EL (cell line): ENCODE measurements at places on chromosomes 5 and 9.

GRCh38 chr9:16010221-16010620 lies 457.4 kb downstream of the CCDC171 start:
- DNase-seq, result peak; percentile 58

GRCh38 chr9:89982016-89982415 lies 377.2 kb downstream of the GADD45G start:
- DNase-seq, result no peak

DNA sequence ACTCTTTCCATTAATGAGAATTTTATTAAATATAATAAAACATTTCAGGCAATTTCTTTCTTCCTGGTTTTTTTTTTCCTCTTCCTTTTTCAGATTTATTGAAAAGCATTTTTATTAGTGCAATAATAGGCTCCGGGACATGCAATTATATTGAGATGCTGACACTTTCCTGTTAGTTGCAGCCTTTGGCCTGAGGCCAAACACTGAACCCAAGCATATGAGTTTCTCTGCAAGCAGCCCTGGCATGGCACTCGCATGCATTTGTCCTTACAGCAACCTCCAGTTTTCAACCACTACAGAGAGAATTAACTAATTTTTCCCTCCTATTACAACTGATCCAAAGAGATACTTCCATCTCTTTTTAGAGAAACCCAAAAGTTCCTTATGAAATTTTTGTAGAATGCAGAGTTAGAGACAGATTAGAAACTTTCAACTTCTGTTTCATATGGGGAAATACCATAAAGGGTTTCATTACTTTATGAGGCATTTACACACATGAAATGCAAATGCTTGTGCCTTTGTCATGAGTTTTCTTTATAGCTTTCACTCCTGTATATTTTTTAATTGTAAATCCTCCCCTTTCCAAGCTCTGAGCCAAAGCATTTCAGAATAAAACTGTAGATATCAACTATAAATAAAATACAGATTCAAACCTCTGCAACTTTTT lies 183.0 kb downstream of the CETN3 start:
- DNase-seq, result no peak

- peak; percentile 50 for DNase-seq
These were observed 19.8 kb upstream of the NUDT12 start for GRCh38 chr5:103582364-103582763.

GRCh38 chr9:1461812-1462211 lies 411.7 kb downstream of the DMRT2 start:
- no peak for DNase-seq

DNA sequence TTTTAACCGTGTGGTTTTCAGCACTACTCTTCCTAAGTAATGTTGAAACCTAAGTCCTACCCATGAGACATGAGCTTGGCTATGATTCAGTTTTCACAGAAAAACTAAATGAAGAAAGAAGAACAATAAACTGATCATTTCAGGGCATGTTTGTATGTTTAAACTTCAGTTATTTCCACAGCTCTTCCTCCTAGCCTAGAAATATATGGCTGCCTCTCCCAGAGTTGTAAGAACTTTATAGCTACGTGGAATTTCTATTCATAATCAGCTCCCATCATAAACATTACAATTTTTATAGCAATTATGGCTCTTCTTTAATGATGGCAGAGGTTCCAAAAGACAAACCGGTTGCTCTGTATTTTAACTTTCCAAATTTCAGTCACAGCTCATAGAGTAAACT lies 314.7 kb upstream of the ADAMTSL1 start:
- DNase-seq, result no peak

DNA sequence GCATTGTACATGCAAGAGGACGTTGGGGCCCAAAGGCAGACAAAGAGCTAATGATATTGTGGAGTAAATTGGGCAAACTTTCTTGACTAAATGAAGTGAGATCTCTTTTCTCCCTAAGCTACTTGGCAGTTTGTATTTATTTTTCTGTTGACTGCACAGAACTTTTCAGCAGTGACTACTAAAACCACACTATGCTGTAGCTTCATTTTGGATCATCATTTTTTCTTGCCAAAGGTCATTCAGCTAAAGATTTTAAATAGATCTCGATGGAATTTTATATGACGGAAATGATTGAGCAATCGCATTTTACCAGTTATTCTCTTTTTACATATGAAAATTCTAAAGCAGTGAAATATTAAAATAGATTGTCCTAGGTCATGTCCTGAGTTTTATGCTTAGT lies 286.1 kb upstream of the ACTBL2 start:
- DNase-seq, result no peak

DNA sequence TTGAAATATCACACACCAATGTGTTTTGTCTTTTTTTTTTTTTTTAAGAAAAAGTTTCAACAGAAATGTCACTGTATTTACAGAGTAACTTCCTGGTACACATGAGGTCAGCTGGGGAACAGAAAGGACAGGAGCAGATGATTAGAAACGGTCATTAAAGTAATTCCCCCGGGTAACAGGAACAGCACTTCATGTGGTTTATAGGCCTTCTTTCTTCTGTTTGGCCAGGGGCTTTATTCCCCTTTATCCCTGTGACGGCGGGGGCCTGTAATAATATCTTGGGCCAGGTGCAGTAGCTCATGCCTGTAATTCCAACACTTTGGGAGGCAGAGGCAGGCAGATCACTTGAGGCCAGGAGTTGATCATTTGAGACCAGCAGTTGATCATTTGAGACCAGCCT lies 30.5 kb upstream of the MSH3 start:
- DNase-seq, result no peak

- no peak for DNase-seq
These were observed 327.6 kb downstream of the ACTL7B start for GRCh38 chr9:108528231-108528630.

- no peak for DNase-seq
These were observed 130.2 kb downstream of the SUSD1 start for GRCh38 chr9:112044881-112045280.

DNA sequence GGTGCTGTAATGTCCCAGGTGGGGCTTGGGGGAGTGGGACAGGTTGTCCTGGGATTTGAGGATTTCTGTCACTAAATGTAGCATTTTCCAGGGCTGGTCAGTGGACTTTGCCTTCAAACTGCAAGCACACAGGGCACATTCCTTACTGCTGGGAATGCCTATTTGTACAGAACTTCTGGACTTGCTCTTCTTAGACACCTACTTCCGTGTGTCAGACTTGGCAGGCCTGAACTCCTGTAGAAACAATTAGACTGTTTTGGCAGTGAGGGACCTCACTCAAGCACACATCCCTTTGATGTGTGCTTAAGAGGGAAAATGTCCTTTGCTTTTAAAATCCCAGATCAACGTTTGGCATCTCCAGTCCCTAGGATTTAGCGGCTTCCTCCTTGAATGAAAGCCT lies 192.2 kb downstream of the PAPPA start:
- no peak for DNase-seq

DNA sequence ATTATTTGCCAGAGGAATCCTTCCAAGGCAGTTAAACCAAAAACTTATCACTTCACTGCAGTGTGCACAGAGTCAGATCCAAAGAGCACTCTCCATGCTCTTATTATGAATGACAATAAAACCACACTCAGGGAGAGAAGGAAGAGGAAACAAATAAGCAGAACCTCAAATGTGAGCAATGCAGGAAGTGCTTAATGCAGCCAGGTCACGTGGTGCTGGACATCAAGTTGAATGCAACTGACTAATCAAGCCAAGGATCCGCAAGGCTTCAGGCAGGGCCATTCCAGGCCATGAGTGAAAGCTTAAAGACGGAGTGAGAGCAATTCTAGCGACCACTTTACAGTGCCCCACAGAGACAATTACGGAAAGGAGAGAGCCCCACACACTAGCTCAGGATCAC lies 230.4 kb upstream of the PUM3 start:
- peak; percentile 15 for DNase-seq

- no peak for DNase-seq
These were observed 205.5 kb downstream of the FGF10 start for GRCh38 chr5:44183753-44184152.

DNA sequence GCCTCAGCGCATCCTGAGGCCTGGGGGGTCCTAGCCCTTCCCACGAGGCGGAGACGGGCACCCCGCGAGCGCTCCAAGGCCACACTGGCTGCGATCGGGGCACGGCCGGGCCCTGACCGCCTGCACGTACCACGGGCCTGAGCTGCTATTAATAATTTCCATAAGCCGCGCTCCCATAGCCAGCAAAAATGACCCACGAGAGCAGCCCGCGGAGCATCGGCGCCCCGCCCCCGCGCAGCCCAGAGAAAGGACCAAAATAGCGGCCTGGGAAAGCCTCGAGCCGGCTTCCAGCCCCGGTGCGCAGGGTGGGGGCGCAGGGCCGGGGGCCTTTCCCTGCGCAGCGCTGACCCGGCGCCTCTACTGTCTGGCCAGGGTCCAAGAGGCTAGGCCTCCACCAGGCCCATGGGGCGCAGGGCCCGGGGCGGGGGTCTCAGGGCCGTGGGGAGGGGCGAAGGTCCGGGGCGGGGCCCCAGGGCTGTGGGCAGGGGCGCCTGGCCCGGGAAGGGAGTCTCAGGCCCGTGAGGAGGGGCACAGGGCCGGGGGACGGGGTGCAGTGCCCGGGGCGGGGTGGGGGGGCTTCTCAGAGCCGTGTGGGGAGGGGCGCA lies 54.4 kb downstream of the EXD3 start:
- DNase-seq, result no peak

DNA sequence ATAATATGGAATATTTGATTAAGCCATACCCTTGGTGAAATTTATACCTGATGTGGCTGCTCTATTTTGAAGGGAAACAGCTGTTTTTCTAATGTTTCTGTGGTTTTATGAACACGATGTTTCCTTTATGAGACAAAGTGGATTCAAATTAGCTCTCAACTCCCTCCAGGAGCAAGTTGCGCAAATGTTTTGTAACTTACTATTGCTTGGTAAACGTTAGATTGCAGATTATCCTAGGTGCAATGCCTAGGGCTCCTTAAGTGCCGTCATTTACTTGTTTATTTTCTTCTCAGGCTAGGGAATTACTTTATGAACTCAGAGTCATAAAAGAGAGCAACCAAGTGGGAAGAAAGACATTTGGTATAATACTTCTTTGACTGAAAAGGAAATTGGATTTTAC lies 763.1 kb downstream of the TAF11L14 start:
- DNase-seq, result no peak

GRCh38 chr5:149496917-149497316 lies 54.3 kb downstream of the CSNK1A1 start:
- no peak for DNase-seq

DNA sequence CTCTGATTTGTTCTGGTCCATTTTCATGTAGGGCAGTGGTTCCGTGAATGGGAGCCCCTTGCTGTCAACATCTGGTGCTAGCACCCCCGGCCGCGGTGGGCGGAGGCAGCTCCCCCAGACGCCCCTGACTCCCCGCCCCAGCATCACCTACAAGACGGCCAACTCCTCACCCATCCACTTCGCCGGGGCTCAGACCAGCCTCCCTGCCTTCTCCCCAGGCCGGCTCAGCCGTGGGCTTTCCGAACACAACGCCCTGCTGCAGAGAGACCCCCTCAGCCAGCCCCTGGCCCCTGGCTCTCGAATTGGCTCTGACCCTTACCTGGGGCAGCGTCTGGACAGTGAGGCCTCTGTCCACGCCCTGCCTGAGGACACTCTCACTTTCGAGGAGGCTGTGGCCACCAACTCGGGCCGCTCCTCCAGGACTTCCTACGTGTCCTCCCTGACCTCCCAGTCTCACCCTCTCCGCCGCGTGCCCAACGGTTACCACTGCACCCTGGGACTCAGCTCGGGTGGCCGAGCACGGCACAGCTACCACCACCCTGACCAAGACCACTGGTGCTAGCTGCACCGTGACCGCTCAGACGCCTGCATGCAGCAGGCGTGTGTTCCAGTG lies 244.0 kb downstream of the CACNA1B start:
- DNase-seq, result no peak

GRCh38 chr9:78676623-78677022 lies 379.7 kb downstream of the PSAT1 start:
- DNase-seq, result peak; percentile 82

GRCh38 chr9:107059220-107059619 lies 196.3 kb downstream of the ZNF462 start:
- DNase-seq, result no peak

GRCh38 chr9:88920645-88921044 lies 70.6 kb upstream of the S1PR3 start:
- no peak for DNase-seq

DNA sequence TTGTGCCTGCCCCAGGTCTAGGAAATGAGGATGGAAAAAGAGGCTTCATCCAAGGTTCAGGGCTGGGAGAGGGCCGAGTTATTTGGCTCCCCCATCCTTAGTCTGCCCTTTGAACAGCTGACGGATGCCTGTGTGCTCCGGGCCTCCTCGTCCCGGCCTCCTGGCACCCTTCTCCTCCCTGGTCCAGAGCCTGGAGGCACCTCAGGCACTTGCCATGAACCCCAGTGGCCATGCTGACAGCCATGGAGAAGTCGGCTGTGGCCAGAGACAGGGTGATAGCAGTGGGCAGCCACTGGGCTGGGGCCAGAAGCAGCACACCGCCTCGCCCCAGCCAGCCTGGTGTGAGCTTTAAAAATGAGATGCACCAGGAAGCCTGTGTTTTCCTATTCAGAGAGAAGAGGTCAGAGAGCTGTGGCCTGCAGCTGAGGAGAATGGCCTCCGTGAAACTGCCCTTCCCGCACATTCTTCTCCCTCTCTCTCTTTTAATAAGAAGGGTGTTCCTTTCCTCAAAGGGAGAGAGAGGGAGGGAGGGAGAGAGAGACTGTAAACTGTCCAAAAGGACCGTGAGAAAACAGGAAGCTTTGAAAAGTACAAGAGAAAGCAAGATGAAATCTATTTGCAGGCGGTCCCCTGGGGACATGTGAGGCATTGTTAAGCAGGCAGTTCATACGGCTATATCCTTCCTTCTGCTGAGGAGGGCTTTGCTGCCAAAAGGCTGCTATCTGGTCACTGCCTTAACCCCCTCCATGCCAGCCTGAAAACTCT lies 55.3 kb downstream of the ZNF366 start:
- peak; percentile 80 for DNase-seq

DNA sequence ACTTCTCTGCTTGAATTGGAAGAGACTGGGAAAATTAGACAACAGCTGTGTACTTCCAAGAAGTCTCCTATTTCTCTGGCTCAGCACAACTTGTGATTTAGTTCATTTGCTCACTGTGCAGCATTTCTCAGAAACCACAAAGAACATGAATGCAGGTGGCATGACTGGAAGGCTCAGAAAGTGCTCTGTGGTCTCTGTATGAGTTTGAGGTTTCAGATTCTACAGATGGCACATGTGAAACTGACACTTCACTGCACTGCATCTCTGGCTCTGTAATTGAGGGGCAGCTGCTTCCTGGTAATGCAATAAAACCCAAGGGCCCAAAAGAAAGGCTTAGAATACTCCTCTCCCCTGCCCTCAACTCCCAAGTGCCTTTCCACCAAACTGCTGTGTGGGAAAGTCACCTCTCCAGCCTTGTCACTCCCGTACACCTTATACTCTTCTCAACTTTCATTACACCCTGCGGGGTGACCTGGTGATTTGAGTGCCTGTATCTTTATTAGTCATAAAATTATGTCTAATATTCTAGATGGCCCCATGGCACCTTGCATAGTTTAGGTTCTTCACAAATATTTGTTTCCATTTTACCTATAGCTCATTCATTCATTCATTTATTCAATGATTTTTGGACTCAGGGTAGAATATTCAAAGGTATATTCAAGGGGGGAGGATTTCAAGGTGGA lies 82.5 kb downstream of the ESM1 start:
- no peak for DNase-seq

GRCh38 chr9:123111427-123112014 lies 78.1 kb downstream of the GPR21 start:
- DNase-seq, result no peak
